GF-D8 (cell line): ENCODE measurements at places on chromosomes 3 and 15.

GRCh38 chr15:63504979-63505841 is 817 bp downstream of the USP3 start:
- no peak for DNase-seq

DNA sequence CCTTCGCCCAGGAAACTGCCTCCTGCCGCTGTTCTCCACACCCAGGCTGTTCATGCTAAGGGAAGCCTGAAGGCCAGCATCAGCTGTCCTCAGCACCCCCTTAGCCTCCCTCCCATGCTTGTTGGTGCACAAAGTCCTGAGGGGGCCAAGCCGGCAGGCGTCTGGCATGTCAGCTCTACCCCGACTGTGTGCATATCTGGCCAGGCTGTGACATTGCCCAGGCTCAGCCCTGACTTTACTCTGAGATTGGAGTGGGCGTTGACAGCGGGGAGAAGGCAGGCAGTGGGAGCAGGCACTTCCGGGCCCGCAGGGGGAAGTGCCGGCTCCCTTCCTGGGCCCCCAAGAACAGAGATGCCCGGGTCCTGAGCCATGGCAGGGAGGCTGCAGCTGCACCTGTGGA is 492.2 kb downstream of the AGBL1 start:
- DNase-seq, result no peak

- no peak for DNase-seq
Measured at GRCh38 chr3:162729686-162730085, 1233.1 kb downstream of the OTOL1 start.

DNA sequence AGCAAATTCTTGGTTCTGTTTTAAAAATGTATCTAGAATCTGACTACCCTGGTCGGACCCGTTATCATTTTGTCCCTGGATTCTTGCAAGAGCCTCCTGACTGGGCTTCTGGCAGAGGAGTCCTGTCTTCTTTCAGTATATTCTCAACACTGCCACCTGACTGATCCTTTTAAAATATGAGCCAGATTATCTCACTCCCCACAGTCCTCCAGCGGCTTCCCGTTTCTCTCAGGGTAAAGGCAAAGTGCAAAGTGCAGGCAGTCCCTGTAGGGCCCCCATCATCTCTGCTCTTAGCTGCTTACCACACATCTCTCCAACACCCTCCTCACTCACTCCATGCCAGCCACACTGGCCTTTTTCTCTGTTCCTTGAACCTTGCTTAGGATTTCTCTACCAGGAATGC is 28.4 kb downstream of the CRTC3 start:
- DNase-seq, result peak; percentile 20

DNA sequence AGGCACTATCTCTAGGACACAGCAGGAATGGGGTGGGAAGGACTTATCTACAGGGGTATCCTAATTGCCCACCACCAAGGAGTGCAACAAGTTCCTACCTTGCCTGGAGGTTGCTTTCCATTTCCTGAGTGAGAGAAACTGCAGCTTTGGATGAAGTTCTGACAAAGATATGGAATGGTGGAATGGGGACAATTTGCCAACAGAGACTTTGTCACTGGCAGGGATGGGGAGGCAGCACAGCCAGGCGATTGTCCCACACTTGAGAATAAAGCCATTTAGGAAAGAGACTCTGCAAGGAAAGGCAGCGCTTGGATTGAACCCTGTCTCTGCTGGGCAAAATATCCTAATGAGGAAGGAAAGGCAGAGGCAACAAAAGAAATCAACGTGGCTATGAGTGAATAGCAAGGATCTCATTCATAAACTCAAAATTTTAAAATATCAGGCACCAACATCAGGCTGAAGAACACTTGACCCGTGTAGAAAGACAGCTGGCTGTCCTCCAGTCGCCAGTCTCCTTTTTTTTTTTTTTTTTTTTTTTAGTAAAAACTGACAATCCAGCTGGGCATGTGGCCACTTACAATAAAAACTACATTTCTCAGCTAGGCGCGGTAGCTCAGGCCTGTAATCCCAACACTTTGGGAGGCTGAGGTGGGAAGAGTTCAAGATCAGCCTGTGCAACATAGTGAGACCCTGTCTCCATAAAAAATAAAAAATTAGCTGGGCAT is 31.6 kb upstream of the PDE8A start:
- no peak for DNase-seq
